ENCODE measurements at places on chromosomes 2 and 18. TPM values are rescaled to one million over a fixed set of nuclear protein-coding genes. Genes with fewer than 3 reads are reported as not detected.

The HSPD1 gene
- 307 TPM for total RNA-seq

The NFATC1 gene
- 30.0 TPM for total RNA-seq

The ZRANB3 gene
- 7.9 TPM for total RNA-seq

The SF3B6 gene
- 105 TPM for total RNA-seq

The UGT1A10 gene
- total RNA-seq: not detected

The FIGN gene
- total RNA-seq: 6.6 TPM

The TSPYL6 gene
- total RNA-seq: not detected

The SOX11 gene
- not detected for total RNA-seq

The NT5C1B gene
- not detected for total RNA-seq

The GPR75 gene
- total RNA-seq: 4.7 TPM

The PLCL1 gene
- 3.4 TPM for total RNA-seq

The VIL1 gene
- not detected for total RNA-seq

The IL1R2 gene
- not detected for total RNA-seq

The CIB4 gene
- not detected for total RNA-seq

The DNAJC10 gene
- total RNA-seq: 171 TPM

The PTPRN gene
- not detected for total RNA-seq

The CNOT11 gene
- total RNA-seq: 44.3 TPM

The DTNA gene
- total RNA-seq: 15.3 TPM

The DSG1 gene
- total RNA-seq: not detected

The SP140 gene
- total RNA-seq: not detected

The RSAD2 gene
- 0.09 TPM for total RNA-seq

The CLIP4 gene
- 21.7 TPM for total RNA-seq

The MBD2 gene
- total RNA-seq: 105 TPM

The ERBB4 gene
- 0.74 TPM for total RNA-seq

The CELF4 gene
- total RNA-seq: not detected
